ENCODE measurements at places on chromosomes 5 and 9.
A peak's percentile ranks its signal among the peaks of the same experiment; 100 is the strongest.

GRCh38 chr5:119355685-119356611 is at the start of gene TNFAIP8:
Gene TNFAIP8, plus strand, starts transcription at chr5:119356019. Its CDS starts 72 bp downstream, at chr5:119356091.
- peak; percentile 57 for DNase-seq

DNA sequence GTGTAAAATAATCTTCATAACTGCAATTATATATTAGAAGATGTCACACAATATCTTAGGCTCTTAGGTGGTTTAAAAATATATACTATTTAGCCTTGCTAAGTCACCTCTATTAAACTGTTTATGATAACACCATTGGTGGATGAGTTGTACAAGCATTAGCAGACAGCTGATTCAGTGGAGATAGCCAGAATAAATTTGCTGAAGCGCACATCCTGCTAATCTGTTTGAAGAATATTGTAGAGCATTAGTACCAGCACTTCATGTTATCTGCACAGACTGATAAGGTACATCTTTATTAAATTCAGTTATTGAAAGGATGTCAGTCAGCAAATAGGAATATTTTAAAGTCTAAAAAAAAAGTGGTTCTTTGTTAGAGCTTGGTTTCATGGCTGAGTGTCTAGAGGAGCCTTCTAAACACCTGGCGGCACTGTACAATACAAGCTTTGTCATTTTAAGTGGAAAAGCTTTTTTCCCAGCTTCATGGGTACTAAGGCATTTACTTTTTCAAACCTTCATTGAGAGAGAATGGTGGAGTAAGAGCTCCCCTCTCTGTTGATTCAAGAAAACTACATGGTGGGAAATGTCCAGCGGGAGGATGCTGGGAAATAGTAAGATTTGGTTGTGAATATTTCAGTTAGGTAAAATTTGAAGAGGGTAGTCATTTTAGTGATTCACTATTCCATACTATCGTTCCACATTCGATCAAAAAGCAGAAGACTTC is 275.1 kb downstream of the SLF1 start:
- no peak for DNase-seq

DNA sequence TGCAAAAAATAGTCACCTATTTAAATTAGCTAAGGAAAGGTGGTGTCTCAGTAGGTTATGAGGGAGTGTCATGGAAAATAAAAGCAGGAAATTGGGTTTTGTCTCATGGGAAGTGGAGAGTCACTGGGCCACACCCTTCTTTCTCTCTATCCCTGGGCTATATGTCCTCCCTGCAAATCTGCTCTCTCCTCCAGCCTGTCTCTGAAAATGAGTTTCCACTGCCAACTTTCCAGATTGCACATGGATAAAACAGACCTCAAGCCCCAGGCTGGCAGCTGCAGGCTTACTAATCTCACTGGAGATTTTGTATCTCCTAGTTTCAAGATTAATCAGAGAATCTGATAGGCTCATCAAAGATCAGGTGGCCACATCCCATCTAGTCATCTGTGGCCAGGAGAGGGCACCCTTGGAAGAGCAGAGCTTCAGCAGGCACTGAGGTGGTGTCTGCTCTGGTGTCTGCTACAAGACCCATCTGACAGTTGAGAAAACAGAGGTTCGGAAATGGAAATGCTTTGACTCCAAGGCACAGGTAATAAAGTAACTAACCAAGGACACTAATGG is 178.9 kb downstream of the MSX2 start:
- no peak for DNase-seq

GRCh38 chr5:116137544-116138378 is 52.9 kb downstream of the COMMD10 start:
- no peak for DNase-seq

DNA sequence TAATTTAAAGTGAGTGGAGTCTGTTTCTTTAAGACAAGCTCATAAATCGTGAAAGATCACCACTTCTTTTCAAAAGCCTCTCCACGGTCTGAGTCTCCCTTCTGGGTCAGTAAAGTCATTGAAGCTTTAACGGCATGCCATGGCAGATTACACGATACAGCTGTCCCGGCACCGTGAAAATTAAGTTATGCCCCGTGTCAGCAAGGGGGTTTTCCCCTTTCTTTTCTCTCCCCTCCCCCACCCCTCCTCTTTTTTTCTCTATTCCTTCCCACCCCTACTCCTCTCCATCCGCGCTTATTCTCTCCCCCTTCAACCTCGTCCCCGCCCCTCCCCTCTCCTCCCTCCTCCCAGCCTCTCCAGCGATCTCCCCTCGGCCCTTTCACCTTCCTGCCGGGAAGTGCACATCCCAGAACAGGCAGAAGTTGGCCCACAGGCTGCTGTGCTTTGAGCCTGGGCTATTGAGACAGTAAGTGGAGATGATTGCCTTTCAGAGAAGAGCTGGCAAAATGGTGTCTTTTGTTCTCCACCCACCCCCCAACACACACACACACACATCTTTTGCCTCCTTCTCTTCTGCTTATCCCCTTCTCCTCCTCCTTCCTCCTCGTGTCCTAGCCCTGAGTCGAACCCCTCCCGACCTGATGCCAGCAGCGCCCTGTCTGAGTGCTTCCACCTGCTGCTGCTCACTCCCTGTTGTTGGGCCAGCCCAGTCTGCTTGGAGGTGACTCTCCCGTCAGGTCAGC is 44.1 kb downstream of the GAS1 start:
- DNase-seq, result no peak

DNA sequence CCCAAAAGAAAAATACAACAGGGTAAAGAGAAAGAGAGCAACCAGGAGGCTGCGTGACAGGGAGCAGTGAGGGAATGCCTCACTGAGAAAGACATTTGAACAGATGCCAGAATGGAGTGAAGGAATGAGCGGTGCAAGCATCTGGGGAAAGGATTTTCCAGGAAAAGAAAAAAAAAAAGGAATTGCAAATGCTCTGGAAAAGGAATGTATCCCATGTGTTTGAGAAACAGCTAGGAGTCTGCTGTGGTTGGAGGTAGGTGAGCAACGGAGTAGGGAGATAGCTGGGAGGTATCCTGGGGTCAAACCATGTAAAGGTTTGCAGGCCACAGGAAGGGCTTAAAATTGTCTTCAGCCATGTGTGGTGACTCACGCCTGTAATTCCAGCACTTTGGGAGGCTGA is 23.6 kb upstream of the CEMIP2 start:
- DNase-seq, result no peak

- DNase-seq, result no peak
Measured at GRCh38 chr5:132365213-132365612, 4.3 kb upstream of the SLC22A5 start.

Data from activated T-helper 1 cell treated with anti-CD3 and anti-CD28 coated beads, Interleukin-2, amount 50 U/mL, for 16 hours (primary cell).